ENCODE measurements at places on chromosomes 7 and 10. TPM values are rescaled to one million over a fixed set of nuclear protein-coding genes. Genes with fewer than 3 reads are reported as not detected.

Gene CFAP46
- total RNA-seq: 3.8 TPM

Gene PAX4
- not detected for total RNA-seq

Gene SPOCK2
- 48.8 TPM for total RNA-seq

Gene CYP3A4
- total RNA-seq: not detected

Gene PILRA
- 0.68 TPM for total RNA-seq

Gene HSPA12A
- 13.7 TPM for total RNA-seq

Gene MNX1
- 2.0 TPM for total RNA-seq

Gene PKD2L1
- not detected for total RNA-seq

Gene ADIRF
- 0.41 TPM for total RNA-seq

Gene SLC37A3
- 34.7 TPM for total RNA-seq

Gene NPY4R
- not detected for total RNA-seq

Gene RBM20
- total RNA-seq: 3.3 TPM

Gene ZNF467
- total RNA-seq: 0.48 TPM

Measured in kidney epithelial cell (primary cell).